ENCODE measurements at places on chromosomes 11 and 22.
A peak's percentile ranks its signal among the peaks of the same experiment; 100 is the strongest.

DNA sequence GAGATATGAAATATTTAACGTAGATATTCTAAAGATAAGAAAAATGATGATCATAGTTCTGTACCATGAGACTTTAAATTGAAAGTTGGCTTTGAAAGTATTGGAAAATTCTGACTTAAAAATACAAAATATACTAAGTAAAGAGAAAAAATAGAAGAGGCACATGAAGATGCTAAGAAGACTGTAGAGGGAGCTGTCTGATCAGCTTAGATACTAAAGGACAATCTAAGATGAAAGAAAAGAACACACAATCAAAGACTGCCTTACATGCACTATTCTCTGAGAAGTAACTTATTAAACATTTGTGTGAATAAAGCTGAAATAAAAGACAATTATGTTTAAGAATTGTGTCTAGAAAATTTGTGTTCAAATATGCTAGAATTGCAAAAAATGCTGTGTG is 55.1 kb downstream of the RBMXL2 start:
- DNase-seq, result no peak

- DNase-seq, result no peak
Observed at GRCh38 chr22:46763051-46763705, 728 bp downstream of the TBC1D22A start.

DNA sequence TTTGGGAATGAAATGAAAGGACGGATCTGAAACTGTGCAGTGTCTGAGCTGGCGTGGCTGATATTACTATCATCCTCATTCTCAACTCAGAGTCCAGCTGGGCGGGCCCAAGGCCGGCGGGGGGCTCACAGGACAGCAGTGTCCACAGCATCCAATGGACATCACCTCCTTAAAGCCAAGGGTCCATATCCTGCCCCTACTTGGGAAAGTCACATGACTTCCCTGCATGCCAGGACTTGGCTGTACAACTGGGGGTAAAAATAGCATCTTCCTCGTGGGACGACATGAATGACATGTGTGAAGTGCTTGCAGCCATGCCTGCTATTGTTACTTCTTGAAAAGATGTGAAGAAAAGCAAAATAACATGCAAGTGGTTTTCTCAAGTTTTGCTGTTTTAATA is 82.3 kb downstream of the TRMU start:
- no peak for DNase-seq

GRCh38 chr11:103623933-103624332 is 412.5 kb upstream of the DDI1 start:
- no peak for DNase-seq

DNA sequence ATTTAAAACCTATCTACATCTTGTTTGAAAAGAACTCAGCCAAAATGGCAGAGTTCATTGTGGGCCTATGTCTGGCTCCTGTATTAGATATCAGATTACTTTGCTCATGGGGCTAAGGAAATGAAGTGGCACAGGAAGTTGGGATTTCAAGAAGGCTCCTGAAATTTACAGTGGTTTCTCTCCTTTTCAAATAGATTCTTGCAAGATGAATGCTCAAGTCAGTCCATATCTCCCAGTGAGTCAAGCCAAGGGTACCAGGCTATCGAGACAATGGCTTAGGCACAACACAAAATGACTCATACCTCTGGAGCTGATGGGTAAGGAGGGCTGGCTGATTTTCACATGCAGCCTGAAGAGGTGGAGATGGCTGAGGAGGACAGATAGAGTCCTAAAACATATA is 24.1 kb upstream of the APOA1 start:
- DNase-seq, result no peak

- DNase-seq, result no peak
Observed at GRCh38 chr11:75245356-75246005, 4.9 kb downstream of the TPBGL start.

- DNase-seq, result peak; percentile 14
Observed at GRCh38 chr11:103953797-103954486, 82.5 kb upstream of the DDI1 start.

GRCh38 chr11:45082744-45083543 is 63.5 kb upstream of the PRDM11 start:
- DNase-seq, result no peak

GRCh38 chr11:6217722-6218121 is 12.4 kb downstream of the C11orf42 start:
- no peak for DNase-seq

DNA sequence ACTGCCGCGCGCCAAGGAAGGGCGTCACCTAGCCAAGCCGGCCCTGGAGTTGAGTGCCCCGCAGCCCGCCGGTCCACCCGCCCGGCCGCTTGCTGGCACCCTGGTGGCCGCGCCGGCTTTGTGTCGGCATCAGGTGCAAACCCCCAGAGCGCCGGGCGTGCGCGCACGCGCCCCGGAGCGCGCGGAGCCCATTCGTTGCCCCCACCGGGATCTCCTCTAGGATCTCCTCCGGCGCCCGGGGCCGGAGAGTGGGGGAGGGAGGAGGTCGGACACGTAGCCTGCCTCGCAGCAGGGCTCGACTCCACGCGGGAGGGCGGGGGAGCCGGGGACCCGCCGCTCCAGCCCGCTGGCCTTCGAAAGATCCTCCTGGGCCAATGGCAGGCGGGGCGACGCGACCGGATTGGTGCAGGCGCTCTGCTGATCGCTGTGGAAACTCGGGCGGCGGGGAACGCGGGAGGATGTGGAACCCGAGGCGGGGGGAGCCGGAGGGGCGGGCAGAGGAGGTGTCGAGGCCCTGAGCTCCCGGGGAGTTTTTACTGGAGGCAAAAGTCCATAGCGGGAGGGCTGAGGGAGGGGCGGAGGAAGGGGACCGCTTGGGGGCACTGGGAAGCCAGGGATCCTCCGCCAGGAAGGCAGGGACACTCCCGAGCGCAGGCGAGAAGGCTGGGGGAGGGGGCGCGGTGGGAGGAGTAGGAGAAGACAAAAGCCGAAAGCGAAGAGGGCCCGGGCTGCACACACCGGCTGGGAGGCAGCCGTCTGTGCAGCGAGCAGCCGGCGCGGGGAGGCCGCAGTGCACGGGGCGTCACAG is at the start of gene FADS2:
TSS of gene FADS2 (plus strand) at position 730 of the 808 bp plus-strand sequence. CDS start 91 bp downstream, outside the sequence.
- DNase-seq, result peak; percentile 99

DNA sequence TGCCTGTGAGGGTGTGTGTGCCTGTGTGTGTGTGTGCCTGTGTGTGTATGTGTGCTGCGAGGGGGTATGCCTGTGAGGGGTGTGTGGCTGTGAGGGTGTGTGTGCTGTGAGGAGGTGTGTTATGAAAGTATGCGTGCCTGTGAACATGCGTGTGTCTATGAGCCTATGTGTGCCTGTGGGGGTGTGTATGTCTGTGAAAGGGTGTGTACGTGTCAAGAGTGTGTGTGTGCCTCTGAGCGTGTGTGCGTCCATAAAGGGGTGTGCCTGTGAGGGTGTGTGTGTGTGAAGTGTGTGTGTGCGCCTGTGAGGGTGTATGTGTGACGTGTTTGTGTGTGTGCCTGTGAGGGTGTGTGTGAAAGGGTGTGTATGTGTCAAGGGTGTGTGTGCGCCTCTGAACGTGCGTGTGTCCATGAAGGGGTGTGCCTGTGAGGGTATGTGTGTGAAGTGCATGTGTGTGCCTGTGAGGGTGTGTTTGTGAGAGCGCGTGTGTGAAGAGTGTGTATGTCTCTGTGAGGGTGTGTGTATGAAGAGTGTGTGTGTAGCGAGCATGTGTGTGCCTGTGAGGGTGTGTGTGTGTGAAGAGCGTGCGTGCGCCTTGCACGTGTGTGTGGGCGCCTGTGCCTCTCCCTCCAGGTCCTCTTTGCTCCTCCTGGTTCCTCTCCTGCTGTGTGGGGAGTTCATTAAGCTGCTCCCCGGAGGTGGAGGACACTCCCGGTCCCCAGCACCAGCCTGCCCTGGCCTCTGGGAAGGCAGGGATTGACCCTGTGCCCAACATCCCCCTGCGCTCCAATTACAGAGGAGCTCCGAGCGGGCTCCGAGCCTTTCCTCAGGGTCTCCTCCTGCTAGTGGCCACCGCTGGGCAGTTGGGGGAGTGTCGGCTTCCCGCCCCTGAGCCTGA is 53.3 kb downstream of the CACNA1I start:
- DNase-seq, result no peak

GRCh38 chr11:125344846-125345420 is 151.1 kb downstream of the FEZ1 start:
- DNase-seq, result no peak

- no peak for DNase-seq
Observed at GRCh38 chr22:45877036-45877380, 100.0 kb downstream of the WNT7B start.

DNA sequence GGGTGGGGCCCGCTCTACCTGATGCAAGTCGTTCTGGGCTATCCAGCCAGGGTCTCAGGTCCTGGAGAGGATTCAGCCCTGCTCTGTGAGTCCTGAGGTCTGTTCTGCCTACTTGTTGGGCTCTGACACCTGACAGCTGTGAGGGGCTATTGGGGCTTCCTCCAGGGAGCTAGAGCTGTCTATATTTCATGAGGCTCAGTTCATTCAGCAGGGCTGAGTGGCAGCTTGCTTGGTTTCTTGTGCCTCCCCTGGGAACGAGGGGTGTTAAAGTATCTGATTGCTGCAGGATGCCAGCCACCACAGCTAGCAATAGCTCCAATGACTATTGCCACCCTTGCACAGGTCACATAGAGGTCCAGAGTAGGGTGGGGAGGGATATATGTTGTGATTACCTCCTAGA is 26.7 kb downstream of the INSC start:
- no peak for DNase-seq

DNA sequence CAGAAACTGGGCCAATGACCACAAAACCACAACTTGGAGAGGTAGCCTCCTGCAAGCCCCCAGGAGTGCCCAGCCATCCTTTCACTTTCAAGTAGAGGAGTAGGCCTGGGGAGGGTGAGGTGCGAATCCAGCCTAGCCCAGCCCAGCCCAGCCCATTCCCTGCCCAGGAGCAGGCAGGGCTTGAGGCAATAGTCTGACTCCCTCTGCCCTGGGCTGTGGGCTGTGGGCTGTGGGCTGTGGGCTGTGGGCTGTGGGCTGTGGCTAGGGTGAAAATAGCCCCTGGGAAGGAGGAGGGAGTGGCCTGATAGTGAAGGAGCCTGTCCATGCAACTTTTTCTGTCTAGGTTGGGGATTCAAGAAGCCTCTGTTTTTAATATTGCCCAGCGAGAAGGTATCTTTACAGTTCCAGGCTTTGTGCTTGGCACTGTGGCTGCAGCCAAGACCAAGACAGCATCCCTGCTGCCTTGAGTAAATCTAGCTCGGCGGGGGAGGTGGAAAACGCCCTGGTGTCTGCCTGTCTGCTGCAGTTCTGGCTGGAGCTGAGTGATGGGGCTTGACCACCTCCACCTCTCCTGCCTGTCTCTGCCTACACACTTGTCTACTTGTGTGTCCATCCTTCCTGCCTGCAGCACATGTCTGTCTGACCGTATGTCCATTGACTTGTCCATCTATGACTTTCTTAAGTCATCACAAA is 40.7 kb downstream of the LMO1 start:
- peak; percentile 25 for DNase-seq

DNA sequence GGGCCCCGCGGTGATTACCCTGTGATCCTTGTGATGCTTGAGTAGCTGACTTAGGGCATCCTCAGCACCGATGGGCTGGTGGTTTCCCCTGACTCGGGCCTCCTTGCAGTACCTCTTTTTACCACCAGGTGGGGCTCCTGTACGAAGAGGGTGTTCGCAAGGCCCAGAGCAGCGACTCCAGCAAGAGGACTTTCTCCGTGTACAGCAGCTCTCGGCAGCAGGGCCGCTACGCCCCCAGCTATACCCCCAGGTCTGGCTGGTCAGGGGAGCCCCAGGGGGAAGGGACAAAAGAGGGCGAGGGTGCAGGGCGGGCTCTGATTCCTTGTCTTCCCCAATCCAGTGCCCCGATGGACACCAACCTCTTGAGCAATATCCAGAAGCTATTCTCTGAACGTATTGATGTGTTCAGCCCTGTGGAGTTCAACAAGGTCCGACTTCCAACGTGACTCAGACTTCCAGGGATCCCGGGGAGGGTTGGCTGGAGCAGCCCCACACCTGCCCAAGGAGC is 1.3 kb upstream of the TM7SF2 start:
- peak; percentile 76 for DNase-seq

GRCh38 chr22:30390974-30391691 is 3.9 kb upstream of the RNF215 start:
- DNase-seq, result peak; percentile 71

DNA sequence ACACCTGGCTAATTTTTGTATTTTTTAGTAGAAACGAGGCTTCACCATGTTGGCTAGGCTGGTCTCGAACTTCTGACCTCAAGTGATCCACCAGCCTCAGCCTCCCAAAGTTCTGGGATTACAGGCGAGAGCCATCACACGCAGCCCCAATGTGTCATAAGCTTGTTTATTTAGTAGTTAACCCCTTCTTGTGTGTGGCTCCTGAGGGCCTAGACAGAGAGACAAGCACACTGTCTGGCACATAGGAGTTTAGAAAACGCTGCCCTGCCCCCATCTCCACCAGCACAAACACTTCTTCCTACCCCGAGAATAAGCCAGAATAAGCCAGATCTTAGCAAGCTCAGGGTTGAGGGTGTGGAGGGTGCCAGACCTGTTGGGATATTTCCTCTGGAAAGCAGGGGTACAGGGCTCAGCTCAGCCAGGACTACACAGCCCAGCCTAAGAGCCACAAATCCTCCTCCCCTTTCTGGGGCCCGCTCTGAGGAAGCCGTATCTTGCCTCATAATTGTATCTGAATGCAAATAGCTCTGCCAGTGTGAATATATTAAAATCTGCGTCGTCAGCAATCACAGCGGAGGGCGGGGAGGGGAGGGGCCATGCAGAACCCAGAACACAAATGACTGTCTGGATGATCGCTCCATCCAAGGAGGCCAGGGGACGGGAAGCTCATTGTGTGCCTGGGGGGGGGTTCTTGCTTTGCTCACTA is 247.3 kb downstream of the MN1 start:
- DNase-seq, result peak; percentile 36

DNA sequence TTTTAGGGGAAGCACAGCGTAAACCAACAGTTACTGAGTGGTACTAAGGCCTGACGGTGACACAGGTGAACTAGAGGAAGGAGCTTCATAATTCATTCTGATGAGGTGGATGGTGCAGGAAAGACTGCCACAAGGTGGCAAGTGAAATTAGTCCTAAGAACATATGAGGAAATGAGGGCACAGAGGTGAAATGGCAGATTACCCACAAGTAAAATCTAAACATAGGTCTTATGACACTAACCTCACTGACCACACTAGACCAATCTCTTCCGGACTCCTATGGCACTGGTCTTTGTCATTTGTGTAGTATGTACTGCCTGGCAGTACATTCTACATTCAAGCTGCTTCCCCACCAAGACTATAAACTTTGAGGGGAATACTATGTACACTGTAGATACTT is 20.2 kb downstream of the GAB2 start:
- DNase-seq, result no peak

DNA sequence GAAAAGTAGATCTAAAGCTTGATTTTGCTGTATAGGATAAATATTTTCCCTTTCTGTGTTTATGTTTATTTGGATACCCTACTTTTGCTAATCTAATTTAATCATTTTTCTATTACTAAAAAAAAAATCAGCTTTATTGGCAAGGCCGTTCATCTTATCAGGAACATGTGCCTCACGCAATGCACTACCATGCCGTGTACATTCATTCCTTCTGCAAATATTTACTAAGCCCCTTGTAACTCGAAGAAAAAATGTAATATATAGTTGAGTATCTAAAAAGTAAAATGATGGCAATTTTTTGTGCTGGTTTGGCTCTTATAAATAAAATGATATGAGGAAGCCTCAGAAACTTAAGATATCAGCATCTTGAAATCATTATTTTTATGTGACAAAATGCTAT is 8.9 kb downstream of the UVRAG start:
- DNase-seq, result no peak
